Chondrocyte (in vitro differentiated cells): ENCODE measurements at places on chromosomes 7 and 10.

DNA sequence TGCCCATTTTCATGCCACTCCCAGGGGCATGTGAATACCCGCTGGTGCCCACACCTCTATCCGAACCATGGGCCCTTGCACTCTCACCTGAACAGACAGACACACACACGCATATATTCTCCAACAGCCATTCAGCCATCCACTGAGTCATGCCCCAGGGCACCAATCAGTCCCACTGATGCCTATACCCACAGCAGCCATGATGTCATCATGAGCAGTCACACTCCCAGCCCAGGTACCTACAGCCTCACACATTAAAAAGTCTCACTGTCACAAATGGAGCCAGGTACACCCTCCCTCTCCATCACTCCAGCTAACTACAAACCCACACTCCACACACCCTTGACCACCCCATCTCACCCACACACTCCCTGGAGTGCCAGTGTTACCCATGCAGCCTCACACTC is 12.2 kb downstream of the VSIR start:
- DNase-seq = no peak

GRCh38 chr10:81215498-81215897 is 659.5 kb upstream of the NRG3 start:
- DNase-seq = no peak

- DNase-seq = no peak
These were observed 25.6 kb downstream of the BLVRA start for GRCh38 chr7:43784030-43784584.

- no peak for DNase-seq
These were observed 34.8 kb downstream of the MDFIC start for GRCh38 chr7:114956702-114957101.

GRCh38 chr10:24439935-24440334 is 231.0 kb downstream of the KIAA1217 start:
- DNase-seq = no peak

- DNase-seq = no peak
These were observed 24.5 kb downstream of the RNF32 start for GRCh38 chr7:156665101-156665500.

DNA sequence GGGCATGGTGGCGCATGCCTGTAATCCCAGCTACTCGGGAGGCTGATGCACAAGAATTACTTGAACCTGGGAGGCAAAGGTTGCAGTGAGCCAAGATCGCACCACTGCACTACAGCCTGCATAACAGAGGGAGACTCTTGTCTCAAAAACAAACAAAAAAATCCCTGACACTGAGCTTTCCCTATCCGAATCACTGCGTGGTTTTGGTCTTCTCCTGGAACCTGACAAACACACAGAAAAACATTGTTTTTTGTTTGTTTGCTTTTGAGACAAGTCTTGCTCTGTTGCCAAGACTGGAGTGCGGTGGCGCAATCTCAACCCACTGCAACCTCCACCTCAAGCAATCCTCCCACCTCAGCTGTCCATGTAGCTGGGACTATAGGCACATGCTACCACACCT is 50.4 kb upstream of the PTPRN2 start:
- no peak for DNase-seq

DNA sequence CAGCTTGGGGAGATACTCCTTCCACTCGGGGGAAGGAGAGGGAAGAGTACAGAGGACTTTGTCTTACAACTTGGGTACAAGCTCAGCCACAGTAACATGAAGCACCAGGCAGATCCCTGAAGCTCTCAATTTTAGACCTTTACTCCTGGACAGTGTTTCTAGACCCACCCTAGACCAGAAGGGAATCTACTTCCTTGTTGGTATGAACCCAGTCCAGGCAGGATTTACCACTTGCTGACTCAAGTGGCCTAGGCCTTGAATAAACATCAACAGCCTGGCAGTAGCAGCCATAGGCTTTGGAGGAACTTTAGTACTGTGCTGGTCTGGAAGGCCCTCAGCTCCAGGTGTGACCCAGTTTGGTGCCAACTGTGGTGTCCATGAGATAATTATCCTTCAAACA is 173.1 kb downstream of the ADRA2A start:
- no peak for DNase-seq

DNA sequence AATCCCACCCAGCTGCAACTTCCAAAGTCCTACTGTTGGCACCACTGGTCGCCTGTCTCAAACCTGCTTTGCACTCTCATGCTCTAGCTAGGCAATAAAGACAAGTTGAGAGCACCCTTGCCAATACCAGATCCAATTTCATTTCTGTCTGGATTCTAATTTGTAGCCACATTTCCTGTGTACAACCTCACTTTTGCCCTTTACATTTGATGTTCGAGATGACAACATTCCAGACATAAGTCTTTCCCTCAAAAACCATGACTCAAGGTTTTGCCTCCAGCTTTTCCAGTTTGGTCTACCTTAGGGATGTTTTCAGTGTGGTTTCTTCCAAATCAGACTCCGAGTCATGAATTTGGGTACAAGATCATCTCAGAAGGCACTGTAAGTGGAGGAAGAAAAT is 309.0 kb downstream of the GPAM start:
- DNase-seq = no peak

- DNase-seq = no peak
These were observed 55.7 kb upstream of the HECTD2 start for GRCh38 chr10:91354166-91355075.

- DNase-seq = no peak
These were observed 242.5 kb downstream of the REEP3 start for GRCh38 chr10:63763744-63764143.

- no peak for DNase-seq
These were observed 158.2 kb downstream of the CELF2 start for GRCh38 chr10:11175823-11176243.

- DNase-seq = no peak
These were observed 323.7 kb downstream of the RPS24 start for GRCh38 chr10:78357141-78358063.

- DNase-seq = no peak
These were observed 93.0 kb downstream of the ABCC2 start for GRCh38 chr10:99875473-99875872.

DNA sequence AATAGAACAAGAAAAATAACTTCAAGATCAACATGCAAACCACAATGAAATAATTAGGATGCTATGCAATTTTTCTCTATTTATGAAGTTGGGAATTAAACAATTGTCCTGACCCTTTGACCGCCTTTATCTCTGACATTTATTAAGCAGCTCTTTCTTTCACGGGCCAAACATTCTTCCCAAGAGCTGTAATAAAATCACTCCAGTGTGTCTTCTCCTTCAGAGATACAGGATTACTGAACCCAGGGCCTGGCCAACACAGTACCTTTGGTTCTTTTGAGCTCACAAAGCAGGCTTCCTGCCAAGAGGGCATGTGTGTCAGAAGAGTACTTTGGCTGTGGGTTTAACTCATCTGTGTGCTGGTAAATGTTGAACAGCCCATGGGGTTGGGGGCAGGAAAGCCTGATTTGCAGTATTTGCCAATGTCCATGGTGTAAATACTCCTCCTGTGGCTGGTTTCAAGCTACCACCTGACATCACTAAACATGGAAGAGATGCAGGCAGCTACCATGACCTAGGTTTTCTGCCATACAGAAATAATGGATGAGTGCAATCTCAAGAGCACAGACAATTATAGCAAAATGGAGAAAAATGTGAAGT is 121.7 kb downstream of the FANK1 start:
- no peak for DNase-seq

- no peak for DNase-seq
These were observed 226.9 kb downstream of the ABCA13 start for GRCh38 chr7:48398191-48398590.

GRCh38 chr10:35558276-35558675 is 46.9 kb upstream of the GJD4 start:
- no peak for DNase-seq

GRCh38 chr7:73828107-73828803 is 2.5 kb upstream of the CLDN4 start:
- no peak for DNase-seq

DNA sequence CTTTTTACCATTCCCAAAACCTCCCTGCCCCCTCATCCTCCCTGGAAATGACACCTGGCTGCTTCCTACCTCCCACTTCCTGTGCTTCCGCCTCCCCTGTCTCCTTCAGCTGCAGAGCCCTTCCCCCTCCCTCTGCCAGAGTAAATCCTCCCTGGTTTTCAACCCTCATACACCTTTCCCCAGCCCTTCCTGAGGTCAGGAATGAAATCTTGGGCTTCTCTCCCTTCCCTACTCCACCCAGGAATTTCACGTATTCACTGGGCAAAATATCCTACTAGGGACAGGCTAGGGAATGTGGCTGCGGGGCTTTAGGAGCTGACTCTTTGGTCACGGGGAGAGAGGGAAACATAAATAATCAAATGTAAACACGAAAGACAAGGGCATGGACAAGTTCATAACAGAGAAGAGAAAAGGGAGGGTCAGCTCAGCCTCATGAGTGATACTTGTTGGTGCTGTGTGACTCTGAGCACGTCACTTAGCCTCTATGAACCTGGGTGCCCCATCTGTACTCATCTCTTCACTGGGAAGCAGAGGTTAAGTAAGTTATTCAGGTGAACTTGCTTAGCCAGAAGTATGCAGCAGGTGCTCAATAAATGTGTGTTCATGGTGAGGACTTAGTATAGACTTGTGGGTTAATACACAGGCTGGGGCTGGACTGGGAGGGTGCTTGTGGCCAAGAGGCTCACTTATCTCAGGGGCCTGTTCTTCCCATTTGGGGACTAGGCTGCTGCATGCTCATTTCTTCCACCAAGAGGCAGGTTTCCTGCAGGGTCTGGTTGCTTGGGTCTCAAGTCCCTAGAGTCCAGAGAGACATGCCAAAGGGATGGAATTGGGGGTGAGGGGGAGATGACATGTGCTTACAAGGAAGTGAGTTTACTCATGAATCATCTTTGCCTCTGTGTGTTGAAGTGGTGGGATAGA is 10.0 kb upstream of the DUSP5 start:
- DNase-seq = no peak

DNA sequence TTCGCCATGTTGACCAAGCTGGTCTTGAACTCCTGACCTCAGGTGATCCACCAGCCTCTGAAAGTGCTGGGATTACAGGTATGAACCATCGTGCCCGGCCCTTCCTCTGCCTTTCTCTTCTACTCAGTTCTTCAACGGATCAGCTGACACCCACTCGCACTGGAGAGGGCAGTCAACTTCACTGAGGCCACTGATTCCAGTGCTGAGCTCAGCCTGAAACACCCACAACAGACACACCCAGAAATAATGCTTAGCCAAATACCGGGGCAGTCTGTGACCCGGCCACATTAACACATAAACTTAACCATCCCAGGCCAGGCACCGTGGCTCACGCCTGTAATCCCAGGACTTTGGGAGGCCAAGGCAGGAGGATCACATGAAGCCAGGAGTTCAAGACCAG is 119.3 kb upstream of the CHST15 start:
- no peak for DNase-seq

GRCh38 chr10:117221156-117221711 is 19.7 kb upstream of the SLC18A2 start:
- no peak for DNase-seq

GRCh38 chr7:19442016-19442785 is 266.6 kb downstream of the POLR1F start:
- no peak for DNase-seq

DNA sequence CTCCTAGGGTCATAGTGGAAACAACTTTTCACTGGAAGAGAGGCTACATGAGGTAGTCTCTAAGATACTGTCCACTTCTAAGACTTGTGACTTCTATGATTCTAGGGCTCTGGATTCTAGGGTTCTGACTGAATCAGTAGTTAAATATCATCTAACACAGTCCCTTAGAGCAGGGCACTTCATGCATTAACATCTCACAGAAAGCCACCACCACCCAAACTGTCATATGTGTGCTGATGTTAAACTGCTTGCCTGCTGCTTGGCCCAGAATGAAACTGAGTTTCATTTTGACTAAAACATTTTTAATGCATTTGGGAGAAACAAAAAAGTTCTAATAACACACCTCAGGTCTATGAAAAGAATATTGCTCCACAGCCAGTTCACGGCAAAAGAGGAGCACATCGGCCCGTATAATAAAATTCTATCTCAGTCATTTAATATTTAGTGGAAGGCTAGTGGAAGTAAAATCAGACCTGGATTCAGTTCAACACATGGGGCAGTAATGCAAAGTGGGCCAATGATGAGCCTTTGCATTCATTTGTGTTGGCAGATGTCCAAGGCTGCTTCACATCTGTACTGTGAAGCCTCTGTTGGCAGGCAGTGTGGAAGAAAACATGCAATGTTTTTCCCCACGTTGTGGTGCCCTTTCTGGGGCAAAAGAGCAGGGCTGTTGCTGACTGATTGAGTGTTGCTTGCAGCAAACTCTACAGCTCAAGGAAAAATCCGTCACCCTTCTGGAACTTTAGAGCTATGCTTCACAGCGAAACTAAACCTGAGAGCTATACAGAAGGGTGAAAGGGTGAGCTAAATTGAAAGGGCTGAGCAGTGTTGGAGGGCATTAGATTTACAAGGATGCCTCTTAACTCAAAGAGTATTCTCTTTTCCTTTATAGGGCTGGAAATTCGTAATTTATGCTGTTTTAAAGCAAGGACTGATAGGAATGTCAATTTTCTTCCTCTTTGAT is 33.5 kb upstream of the AUTS2 start:
- DNase-seq = no peak

DNA sequence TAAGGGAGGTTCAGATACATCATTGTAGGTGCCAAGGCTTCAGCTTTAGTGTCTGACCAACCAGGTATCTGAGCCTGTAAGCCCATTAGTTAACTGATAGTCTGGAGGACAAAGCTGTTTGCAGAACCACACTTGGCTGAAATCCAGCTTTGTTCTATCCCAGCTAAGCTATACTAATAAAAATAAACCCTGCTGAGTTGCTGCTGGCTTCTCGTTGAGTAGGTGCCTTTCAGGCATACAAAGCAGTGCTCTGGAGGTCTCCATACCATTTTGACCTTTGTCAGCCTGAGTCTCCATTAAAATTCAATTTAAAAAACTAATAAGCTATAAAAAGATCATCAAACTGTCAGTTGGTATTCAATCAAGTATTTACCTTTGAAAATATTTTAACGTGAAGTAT is 22.0 kb downstream of the CDCA7L start:
- DNase-seq = no peak

GRCh38 chr7:91465595-91466061 is 201.4 kb downstream of the FZD1 start:
- no peak for DNase-seq

GRCh38 chr7:106679153-106679931 is 18.4 kb upstream of the CCDC71L start:
- no peak for DNase-seq

GRCh38 chr10:113320211-113320610 is 232.6 kb upstream of the HABP2 start:
- DNase-seq = no peak

- DNase-seq = no peak
These were observed 694.6 kb upstream of the SORCS1 start for GRCh38 chr10:107859065-107859464.

DNA sequence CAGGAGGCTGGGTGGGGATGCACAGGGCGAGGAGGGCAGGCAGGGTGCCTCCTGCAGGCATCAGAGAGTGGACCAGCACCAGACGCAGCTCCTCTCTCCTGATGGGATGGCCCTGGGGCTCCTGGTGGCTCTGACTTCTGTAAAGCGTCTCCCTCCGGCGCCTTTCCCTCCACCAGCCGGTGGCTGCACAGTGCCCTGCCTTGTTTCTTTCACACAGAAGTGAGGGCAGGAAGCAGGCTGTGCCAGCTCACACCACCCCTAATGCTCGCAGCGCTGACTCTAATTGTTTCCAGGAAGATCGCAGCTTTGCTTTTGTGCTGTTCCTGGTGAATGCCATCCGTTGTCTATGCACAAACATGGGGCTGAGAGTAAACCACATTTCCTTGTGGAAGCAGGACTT is 152.3 kb upstream of the LANCL2 start:
- DNase-seq = no peak
